ENCODE measurements at places on chromosomes 12 and 14. TPM values are rescaled to one million over a fixed set of nuclear protein-coding genes. Genes with fewer than 3 reads are reported as not detected.

DNA sequence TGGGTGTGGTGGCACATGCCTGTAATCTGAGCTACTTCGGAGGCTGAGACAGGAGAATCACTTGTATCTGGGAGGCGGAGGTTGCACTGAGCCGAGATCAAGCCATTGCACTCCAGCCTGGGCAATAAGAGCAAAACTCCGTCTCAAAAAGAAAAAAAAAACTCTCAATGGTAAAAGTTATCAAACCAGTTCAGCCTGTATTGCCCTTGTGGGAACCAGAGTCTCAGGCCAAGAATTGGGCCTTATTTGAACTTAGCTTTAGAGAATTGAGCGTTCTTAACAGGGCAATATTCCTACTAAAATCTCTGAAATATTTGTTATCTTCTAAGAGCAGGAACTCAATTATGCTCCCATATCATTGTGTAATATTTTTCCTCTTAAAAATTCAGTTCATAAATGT is 7.7 kb upstream of the MDM2 start:
- H3K27ac ChIP-seq, result no peak overlapping the region
- peaks cover 13% of the 10 kb centered on the region for H3K4me1 ChIP-seq
- H3K36me3 ChIP-seq, result no peaks in the 10 kb centered on the region

- H3K27me3 ChIP-seq, result no peaks in the 10 kb centered on the region
- H3K27ac ChIP-seq, result no peak overlapping the region
- no peak overlapping the region for H3K4me3 ChIP-seq
- H3K36me3 ChIP-seq, result no peaks in the 10 kb centered on the region
- DNase-seq, result no peak
These were observed 54.7 kb upstream of the OTOGL start for GRCh38 chr12:80044694-80045046.

GRCh38 chr12:91778938-91779400 is 366.7 kb downstream of the BTG1 start:
- no peaks in the 10 kb centered on the region for H3K4me1 ChIP-seq
- H3K27ac ChIP-seq, result peak overlapping the region; percentile 34
- H3K36me3 ChIP-seq, result no peaks in the 10 kb centered on the region
- no peaks in the 10 kb centered on the region for H3K27me3 ChIP-seq
- no peak overlapping the region for H3K4me3 ChIP-seq
- no peak for DNase-seq

- H3K4me1 ChIP-seq, result no peaks in the 10 kb centered on the region
- H3K27ac ChIP-seq, result no peak overlapping the region
- H3K36me3 ChIP-seq, result no peaks in the 10 kb centered on the region
- DNase-seq, result no peak
- no peaks in the 10 kb centered on the region for H3K27me3 ChIP-seq
- H3K4me3 ChIP-seq, result no peak overlapping the region
These were observed 105.0 kb downstream of the SNAPC1 start for GRCh38 chr14:61866932-61867920.

DNA sequence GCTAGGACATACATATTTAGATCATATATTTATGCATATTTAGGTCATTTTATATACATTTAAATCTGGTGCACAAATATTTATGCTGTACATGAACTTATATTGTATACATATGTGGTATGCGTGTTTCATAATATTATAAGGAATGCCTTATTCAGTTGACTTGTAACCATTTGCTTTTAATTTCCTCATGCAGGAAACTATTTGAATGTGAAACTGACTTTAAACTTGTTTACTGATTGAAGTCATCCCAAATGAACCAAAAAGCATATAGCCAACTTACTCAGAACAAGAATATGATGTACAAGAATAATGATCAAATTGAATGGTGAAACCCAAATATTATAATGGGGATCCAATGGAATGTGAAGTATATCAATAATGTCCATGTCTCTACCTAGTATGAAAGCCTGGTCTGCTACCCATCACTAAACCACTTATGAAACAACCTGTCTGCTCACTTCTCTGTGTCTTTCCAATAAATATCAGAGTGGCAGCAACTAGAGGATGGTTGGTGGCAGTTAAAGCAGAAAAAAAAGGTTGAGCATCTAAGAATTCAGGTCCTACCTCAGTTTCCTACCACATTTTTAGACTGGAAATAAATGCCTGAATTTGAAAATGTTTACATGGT is 38.3 kb downstream of the RPS6KA5 start:
- H3K36me3 ChIP-seq, result no peaks in the 10 kb centered on the region
- H3K4me3 ChIP-seq, result peak overlapping the region; percentile 39
- DNase-seq, result no peak
- peak overlapping the region; percentile 44 for H3K27ac ChIP-seq

The PTGER2 gene
- 1.4 TPM for polyA plus RNA-seq

The CLEC4D gene
- 0.41 TPM for polyA plus RNA-seq

The RNF212B gene
- 0.07 TPM for polyA plus RNA-seq
